ENCODE measurements at places on chromosomes 11 and 22.
A peak's percentile ranks its signal among the peaks of the same experiment; 100 is the strongest.

GRCh38 chr11:707817-708420, 1.9 kb downstream of the EPS8L2 start:
- no peak for DNase-seq

DNA sequence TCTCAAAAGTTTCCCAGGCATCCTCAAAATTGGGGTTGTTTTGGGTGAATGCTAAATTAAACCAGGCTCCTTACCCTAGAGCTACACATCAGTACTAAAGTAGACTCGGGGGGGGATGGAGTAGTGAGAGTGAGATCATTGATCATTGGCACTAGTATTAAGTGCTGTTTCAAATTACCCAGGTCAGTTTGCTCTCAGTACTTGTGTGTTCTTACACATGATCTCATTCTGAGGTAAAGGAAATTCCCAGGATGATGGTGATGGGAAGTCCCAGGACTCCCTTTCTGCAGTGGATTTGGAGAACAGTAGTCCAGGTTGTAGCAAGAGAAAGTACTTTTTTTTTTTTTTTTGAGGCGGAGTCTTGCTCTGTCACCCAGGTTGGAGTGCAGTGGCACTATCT, 12.5 kb downstream of the RBM4 start:
- DNase-seq, result no peak

GRCh38 chr11:131579932-131580387, 209.5 kb downstream of the NTM start:
- no peak for DNase-seq

DNA sequence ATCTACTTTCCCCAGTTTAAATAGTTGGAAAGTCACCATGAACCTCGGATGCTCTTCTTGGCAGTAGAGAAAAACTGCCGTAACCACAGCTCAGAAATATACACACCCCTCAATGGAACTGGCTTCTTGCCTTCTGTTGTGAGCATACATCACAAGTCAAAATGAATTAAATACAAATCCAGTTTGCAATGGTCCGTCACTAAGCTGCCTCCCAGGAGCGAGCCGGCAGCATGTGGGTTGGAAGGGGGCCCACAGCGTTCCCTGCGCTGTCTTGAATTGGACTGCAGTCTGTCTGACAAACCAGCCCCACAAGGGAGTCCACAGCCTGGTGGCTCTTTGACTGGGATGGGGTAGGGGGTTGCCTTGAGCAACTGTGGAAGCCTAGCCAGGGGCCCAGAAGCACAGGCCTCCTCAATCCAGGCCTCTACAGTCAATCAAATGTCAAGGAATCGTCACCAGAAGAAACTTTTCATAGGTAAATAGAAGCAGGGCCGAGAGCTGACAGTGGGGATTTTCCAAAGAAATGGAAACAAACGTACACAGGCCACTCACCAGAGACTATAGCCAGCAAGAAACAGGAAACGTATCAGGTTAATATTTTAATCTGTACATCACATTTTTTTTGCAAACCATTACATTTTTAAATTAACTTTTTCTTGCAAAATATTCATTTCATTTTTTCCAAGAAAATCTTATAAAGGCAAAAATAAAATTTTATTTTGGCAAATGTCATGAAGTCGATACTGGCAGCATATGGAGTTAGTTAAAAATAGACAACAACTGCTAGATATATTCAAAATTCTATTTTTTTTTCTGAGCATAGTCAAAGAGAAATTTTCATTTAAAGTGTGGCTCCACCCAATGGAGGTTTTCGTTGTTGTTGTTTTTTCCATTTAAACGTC, 38.5 kb downstream of the C11orf58 start:
- DNase-seq, result peak; percentile 92

DNA sequence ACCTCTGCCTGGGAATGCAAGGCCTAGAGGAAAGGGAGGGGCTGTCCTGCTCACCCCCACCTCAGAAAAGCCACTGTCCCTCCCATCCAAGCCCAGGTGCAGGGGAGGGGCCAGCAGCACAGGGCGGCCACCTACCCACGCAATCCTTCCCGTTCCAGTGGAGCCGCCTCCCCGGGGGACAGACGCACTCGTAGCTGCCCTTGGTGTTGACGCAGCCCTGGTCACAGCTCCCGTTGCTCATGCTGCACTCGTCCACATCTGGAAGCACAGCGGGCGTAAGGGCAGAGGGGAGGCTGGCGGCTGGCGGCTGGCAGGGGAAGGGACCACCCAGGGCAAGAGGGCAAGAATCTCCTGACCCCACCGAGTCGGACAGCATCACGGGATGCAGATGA, 40.3 kb upstream of the TTLL12 start:
- DNase-seq, result no peak

DNA sequence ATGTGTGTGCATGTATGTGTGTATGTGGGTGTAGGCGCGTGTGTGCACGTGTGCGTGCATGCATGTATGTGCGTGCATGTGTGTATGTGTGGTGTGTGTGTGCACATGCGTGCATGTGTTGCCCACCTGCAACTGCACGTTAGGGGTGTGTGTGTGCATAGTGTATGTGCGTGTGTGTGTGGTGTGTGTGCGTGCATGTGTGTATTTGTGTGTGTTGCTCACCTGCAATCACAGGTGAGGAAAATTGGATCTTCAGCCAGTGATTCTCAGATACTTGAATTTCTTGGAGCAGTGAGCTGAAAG, 54.3 kb downstream of the ST14 start:
- DNase-seq, result no peak

Data from DMS79 treated with DMSO at 0.1 percent for 48 hours (cell line).